MCF 10A (cell line): ENCODE measurements at places on chromosomes 3 and 15. TPM values are rescaled to one million over a fixed set of nuclear protein-coding genes. Genes with fewer than 3 reads are reported as not detected.

Gene IGDCC3
- not detected in 2 replicates for total RNA-seq

Gene TRAT1
- not detected in 2 replicates for total RNA-seq

Gene ZPLD1
- total RNA-seq: 0.12 and 0.22 TPM in 2 replicates

- no peak for DNase-seq
These were observed 145.6 kb downstream of the TCF12 start for GRCh38 chr15:57064033-57064432.

- peak; percentile 57 for DNase-seq
These were observed 104.1 kb downstream of the SERPINI1 start for GRCh38 chr3:167839460-167840134.

DNA sequence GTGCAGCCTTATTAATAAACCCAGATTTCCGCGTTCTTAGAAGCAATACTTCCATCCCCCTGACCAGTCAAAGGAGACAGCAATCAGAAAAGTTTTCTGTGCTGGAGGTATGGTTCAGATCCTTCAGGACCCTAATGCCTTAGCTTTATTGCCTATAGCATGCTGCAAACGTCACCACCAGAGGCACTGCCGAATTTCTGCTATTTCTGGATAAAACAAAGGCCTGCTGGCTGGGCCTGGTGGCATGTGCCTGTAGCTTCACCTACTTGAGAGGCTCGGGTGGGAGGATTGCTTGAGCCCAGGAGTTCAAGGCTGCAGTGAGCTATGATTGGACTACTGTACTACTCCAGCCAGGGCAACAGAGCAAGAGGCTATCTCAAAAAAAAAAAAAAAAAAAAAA, 407.2 kb downstream of the FOXP1 start:
- no peak for DNase-seq

GRCh38 chr3:180875124-180875698, 37.3 kb upstream of the FXR1 start:
- no peak for DNase-seq

DNA sequence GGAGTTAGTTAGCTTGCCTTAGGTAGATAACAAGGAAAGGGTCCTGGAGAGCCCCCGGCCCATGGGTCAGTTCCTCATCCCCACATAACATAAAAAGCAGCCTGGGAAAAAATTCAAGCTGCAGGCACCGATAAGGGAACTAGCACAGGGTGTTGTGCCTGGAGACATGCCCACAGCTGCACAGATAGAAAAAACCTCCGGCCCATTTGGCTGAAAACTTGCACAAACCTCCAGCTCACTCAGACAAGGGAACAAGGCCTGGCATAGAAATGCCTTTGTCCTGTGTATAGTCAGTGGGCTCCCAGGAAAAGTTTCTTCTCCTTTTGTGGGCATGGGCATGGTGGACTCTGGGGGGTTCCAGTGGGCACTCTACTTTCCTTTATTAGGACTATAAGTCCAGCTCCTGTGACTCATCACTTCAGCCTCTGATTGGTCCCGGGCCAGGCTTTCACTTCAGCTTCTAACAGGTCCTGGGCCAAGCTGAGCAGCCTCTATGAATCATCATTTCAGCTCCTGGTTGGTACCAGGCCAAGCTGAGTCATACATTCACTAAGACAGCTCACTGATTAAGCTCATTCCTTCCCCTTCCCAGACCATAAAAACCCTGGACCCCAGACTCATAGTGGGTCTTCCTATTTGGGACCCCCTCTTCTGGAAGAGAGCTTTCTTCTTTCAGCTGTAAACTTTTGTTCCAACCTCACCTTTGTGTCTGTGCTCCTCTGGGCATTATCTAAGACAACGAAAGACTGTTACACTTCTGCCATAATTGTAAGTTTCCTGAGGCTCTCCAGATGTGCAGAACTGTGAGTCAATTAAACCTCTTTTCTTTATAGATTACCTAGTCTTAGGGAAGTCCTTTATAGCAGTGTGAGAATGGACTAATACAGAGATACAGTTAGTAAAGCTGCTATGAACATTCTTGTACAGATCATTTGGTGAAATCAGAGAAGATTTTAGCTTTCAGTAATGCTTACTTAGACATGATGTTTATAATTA, 348.0 kb upstream of the DPPA4 start:
- peak; percentile 99 for DNase-seq

GRCh38 chr3:197866035-197866434, 75.0 kb downstream of the LRCH3 start:
- no peak for DNase-seq

- DNase-seq: no peak
These were observed 22.1 kb downstream of the ALDH1L1 start for GRCh38 chr3:126158016-126158911.

- DNase-seq: no peak
These were observed 472.7 kb upstream of the ARL6 start for GRCh38 chr3:97291901-97292300.
